ENCODE measurements at places on chromosomes 3 and 15.
A peak's percentile ranks its signal among the peaks of the same experiment; 100 is the strongest.

DNA sequence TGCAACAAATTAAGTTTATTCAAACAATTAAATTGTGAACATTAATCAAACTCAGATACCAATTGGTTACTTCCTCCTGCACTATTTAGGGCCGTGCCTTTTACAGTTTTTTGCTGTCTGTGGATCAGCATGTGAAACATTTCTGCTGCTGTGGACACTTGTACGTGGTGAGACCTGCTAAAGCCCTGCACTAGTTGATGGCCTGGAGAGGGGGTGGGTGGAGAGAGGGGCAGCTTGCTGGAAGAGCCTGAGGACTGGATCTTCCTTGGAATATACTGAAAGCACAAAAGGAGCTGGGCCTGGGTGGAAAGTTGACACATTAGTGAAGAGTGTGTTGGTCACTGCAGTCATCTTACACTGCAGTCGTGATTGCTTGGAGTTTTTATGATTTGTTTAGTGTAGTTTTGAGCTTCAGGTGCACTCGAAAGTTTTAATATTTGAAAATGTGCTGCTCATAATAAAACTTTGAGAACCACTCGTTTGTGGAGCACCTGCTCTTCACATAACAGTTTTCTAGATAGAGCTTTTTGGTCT lies 11.4 kb downstream of the PLCL2 start:
- no peak for DNase-seq

GRCh38 chr3:182148360-182148759 lies 436.6 kb downstream of the SOX2 start:
- DNase-seq = no peak

DNA sequence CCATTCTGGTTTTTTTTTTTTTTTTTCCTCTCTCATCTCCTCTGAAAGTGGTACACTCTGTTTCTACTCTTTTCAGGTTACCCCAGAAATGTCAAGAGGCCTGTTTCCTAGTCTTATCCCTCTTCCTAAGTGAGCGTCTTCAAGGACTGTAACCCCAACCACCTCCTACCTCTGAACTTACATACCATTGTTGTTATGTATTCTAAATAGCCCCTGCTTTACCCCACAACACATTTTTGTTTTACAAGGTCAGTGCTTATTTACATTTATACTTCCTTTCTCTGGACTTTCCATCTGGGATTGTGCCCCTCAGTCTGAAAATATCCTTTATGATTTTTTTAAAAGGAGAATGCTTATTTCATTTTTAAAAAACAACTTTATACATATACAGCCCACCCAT lies 38.8 kb downstream of the PTH1R start:
- no peak for DNase-seq

DNA sequence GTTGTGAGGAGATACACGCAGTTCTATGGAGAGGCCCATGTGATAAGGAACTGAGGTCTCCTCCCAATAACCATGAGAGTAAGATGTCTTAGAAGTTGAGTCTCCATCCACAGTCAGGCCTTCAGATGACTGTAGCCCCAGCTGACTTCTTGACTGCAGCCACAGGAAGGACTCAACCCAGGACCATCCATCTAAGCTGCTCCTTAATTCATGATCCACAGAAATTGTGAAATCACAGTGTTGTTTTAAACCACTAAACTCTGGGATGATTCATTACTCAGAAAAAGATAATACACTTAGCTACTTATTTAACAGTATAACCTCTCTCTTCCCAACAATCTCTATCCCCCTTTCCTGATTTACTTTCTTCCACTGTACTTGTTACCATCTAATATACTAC lies 173.3 kb downstream of the ALDH1A2 start:
- DNase-seq = no peak

- no peak for DNase-seq
Measured at GRCh38 chr3:109211941-109212340, 75.4 kb downstream of the C3orf85 start.

DNA sequence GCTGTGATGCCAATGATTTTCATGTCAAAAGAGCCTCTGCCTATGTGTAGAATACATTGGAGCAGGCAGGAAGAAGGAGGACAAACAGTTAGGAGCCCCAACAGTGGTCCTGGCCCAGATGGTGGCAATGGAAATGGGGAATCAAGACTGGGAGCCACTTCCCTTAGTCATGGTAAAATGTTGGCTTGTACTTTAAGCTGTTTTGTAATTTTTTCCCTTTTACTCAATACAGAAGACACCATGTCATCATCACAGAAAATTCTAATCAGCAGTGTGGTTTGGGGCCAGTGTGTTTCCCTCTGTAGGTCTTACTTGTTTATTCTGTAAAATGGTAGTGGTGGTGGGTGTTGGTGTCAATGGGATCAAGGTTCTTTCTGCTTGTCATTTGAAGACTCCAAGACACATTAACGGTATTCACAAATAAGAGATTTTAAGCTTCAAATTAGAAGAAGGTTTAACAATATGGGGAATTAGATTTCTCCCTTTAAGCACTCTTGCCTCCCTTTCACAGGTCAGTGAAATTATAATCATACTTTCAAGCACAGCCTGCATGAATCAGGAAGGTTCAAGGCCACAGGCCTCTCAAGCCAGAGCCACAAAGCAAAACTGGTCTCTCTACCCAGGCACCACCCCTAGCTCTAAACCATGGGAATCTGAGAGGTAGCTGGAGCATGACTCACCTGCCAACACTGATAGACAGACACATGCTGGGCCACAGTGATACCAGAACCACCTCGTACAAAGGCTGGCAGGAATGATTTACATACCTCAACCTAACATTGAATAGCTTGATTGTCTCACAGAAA lies 24.9 kb downstream of the SIAH2 start:
- DNase-seq = peak; percentile 89

DNA sequence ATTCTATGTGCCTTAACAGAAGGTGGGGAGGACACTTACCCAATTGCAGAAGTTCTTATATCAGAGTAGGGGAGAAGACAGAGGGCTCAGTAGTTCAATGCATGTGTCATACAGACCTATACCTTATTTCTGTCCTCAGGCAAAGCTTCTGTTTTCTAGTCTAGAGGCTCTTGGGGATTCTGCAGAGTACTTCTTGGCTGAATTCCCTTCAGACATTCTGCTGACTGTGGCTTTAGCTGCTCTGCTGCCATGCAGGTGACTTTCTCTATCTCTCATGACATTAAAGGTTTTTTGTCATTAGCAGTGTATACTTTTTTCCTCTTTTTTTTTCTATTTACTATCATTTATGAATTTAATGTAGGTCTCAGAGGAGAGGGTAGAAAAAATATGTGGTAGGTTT lies 172.8 kb upstream of the PLSCR5 start:
- no peak for DNase-seq

- no peak for DNase-seq
Measured at GRCh38 chr15:90580099-90580498, 50.4 kb downstream of the CRTC3 start.

DNA sequence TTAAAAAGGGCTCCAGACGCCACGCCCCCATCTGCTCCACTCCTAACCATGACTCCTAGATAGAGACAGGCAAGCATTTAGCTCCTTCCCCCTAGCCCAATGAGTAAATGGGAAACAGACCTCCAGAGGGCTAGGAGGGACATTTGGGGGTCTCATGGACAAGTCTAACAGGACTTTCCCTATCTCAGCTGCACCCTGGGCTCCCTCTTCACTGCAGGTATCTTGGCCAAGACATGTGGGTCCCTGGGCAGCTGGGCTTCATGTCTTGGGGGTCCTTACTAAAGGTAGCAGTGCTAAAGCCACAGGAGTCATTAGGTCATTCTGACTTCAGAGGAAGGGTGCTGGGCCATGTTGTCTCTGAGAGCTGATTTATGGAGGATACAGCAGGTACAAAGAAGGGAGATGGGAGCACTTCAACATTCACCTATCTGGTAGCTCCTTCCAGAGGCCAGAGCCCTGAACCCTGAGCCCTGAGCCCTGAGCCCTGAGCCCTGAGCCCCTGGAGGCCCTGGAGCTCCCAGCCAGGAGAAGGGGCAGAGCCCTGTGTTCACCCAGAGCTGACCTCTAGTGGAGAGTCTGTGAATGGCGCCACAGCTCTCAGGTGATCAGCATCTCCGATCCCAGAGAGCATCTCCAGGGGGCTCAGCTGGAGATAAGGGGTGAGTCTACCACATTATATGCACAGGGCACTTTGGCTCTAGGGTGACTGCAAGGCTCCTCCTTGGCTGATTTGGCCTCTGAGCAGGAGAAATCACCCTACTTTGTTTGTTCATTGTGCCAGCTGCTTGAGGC lies 40.1 kb upstream of the EPHB1 start:
- DNase-seq = peak; percentile 64

DNA sequence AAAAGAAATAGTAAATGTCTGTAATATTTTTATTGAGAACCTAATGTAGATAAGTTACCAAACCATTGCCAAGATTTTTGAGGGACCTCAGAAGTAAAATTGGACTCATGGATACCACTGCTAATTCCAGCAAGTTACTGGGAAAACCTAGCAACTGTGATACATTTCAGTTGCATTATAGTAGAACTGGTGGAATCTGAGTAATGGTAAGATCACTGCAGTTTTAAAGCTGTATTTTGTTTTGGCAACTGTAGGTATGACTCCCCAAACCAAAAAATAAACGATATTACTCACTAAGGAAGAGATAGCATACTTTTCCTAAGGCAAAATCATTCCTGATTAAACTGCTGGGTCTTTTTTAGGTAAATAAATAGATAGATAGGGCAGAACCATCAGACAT lies 54.0 kb downstream of the ARMC8 start:
- DNase-seq = no peak

DNA sequence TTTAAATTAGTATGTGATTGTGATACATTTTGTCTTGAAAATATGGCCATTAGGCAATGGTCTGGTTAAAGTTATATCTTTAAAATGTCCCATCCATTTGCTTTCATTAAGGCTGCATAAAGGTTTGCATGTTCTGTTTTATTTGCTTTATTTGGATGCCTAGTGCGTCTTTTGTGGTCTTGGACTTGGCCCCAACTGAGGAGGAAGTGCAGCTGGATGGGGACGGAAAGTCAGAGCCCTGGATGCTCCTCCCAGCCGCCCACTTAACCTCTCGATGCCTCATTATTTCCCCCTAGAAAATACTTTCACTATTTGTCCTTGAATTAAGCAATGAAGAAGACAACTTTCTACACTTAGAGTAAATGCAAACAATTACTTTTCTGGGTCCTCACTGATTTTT lies 898.2 kb downstream of the MCTP2 start:
- no peak for DNase-seq

DNA sequence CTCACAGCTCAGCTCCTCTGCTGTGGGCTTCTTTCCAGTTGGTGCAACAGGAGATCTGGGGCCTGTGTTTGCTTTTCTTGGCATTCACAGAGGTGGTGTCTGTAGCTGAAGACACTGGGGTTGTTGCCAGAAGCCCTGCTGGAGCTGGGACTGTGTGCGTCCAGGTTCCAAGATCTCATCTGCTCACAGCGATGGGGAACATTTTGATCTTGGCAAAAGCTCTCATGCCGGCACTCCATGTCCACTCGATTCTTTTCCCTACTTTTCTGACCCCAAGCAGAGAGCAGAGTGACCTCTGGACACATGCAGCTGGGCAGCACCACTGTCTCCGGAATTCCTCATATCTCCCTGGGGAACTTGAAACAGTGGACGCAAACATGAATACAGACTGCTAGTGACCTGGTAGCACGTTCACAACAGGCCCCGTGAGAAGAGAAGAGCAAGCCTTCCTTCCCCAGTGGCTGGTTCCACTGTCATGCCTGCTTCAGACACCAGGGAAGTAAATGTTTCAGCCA lies 36.1 kb upstream of the MECOM start:
- no peak for DNase-seq

- DNase-seq = no peak
Measured at GRCh38 chr15:68765602-68766368, 54.9 kb downstream of the ANP32A start.

DNA sequence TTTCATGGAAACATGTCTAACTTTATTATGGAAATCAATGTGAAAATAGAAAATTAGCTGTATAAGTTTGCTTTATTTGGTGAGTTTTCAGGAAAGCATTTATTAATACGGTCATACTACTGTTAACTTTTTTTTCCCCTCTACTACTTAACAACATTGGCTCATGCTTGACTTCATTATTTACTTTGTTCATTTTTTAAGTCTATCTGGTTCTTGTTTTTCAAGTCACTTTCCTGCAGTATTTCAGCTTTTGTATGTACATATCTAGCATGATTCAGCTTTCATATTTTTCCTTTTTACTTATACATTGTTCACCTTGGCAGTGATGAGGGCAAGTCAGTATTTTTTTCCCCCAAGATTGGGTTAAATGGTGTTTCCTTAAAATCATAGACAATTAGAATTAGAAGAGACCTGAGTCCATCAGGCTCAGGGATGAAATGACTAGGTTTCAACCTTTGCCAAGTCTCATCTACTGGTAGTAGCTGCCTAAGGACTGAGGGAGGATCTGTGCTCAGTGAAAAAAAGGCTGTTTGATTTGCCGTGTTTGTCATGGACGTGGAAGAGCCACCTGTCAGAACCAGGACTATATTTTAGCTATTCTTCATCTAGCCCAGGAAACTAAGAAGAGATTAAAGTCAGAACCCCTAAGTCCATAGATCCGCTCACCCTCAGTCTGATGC lies 15.4 kb downstream of the TMOD3 start:
- no peak for DNase-seq

GRCh38 chr3:189702066-189702646 lies 71.0 kb downstream of the TP63 start:
- DNase-seq = no peak

GRCh38 chr15:83919319-83919830 lies 265.5 kb downstream of the ADAMTSL3 start:
- DNase-seq = no peak

GRCh38 chr15:68285259-68285980 lies 7.9 kb downstream of the FEM1B start:
- peak; percentile 33 for DNase-seq

GRCh38 chr3:155391551-155391958 lies 98.1 kb upstream of the STRIT1 start:
- no peak for DNase-seq

DNA sequence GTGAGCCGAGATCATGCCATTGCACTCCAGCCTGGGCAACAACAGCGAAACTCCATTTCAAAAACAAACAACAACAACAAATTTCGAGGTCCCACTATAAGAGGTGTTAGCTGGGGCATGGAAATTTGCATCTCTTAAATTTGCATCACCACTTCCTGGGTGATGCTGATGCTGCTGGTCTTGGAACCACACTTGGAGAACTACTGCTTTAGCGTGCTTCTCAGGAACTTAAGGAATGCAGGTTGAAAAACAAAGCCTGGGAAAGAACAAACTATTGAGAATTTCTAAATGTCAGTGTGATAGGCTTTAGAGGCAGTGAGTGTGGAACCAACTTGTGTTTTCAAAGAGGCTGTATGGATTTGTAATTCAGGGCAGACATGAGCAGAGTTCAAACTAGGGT lies 858.4 kb upstream of the ARPP21 start:
- DNase-seq = no peak

GRCh38 chr3:66756468-66757036 lies 241.6 kb upstream of the KBTBD8 start:
- DNase-seq = no peak

GRCh38 chr3:48128774-48129173 lies 59.4 kb downstream of the CDC25A start:
- no peak for DNase-seq

DNA sequence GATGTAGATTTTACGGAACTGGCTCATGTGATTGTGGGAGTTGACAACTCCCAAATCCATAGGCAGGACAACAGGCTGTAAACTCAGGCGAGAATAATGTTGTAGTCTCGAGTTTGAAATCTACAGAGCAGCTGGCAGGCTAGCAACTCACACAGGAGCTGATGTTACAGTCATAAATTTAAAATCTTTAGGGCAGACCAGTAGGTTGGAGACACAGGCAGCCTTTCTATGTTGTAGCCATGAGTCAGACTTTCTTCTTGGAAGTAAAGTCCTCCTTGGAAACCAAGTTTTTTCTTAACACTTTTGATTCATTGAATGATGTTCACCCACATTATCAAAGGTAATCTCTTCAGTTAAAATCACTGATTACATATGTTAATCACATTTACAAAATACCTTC lies 89.1 kb upstream of the ALCAM start:
- DNase-seq = no peak
